ENCODE measurements at places on chromosomes 7 and 10.

DNA sequence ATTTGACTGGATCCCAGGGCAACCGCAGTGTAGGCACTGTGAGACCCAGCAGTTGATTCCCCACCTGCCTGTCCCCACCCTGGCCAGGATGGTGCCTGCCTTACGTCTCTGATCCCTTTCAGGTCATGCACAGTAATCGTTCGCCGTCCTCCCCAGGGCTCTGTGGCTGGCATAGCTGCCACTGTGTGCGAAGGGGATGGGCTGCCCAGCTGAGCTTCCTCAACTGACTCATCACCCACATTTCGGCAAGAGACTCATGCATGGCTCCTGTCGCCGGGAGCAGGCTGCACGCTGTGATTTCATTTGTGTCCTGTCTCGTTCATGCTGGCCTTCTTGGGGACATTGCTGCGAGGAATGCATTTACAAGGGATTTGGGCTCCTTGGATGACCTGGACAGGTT is 252.4 kb downstream of the KLF6 start:
- DNase-seq, result no peak

DNA sequence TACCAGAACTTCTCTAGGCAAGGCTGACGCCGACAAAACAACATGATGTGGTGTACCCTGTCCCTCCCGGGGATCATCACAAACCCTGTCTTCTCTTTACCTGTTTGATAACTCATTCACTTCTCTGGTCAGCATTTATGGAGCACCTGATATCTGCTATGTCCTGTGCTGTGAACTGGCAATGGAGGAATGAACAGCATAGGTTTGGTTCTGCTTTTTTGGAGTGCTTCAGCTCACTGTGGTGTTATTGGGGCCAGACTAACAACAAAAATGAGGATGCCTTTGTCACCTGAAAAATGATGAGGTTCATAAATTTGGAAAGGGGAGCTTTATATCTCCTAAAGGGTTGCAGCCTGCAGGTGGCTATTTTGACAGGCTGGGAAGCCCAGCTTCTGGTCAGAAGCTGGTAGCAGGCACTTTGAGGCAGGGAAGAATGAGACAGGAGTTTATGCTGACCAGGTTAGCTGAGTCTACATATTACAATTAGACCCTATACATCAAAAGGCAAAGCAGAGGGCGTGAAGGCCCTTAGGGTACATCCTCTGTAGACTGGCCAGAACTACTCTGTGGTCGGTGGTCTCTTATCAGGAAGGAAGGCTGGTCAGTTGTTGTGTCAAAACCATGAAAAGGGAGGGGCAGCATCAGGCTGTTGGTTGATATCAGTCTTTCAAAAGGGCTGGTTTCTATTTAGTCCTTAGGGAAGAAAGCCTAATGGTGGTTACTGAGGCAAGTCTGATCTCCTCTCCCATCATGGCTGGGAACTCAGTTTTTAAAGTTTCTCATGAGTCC is 42.3 kb downstream of the SH2D4B start:
- DNase-seq, result no peak

DNA sequence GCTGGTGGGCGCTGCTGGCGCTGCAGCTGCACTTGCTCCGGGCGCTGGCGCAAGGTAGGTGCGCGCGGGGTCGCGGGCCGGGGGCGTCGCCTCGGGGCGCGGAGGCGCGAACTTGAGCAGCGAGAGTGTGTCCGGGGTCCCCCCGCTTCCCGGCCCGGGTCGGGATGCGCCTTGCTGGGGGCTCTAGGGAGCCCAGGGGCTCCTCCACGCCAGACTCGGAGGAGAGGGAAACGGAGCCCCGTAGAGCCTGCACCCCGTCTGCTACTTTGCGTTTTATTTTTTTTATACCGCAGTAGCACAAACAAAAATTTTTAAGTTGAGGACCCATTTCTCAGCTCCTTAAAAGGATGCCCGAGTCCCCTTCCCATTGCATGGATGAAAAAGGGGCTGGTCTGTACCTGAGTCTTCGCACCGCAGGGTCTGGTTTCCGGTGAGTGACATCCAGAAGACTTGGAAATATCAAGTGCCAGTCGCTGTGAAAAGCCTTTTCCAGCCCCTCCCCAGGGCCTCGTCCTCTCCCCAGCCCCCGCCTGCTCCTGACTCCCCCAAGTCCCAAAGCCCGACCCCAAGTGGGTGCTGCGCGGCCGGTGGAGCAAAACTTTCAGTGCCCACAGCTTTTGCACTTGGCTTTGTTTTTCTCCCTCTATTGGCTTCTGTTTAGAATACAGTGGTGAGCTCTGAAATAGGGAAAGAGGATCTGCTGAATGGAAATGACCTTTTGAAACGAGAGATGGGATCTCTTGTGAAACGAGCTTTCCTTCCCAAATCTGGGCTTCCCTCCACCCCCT is 973 bp downstream of the SDK1 start:
- no peak for DNase-seq

GRCh38 chr7:87345962-87346371 is 503 bp downstream of the CROT start:
- DNase-seq, result no peak

- no peak for DNase-seq
These were observed 24.3 kb downstream of the PTPN12 start for GRCh38 chr7:77561352-77561751.

GRCh38 chr7:94243066-94243711 is 151.5 kb upstream of the COL1A2 start:
- no peak for DNase-seq

GRCh38 chr10:80619036-80619435 is 81.3 kb downstream of the SH2D4B start:
- DNase-seq, result no peak

DNA sequence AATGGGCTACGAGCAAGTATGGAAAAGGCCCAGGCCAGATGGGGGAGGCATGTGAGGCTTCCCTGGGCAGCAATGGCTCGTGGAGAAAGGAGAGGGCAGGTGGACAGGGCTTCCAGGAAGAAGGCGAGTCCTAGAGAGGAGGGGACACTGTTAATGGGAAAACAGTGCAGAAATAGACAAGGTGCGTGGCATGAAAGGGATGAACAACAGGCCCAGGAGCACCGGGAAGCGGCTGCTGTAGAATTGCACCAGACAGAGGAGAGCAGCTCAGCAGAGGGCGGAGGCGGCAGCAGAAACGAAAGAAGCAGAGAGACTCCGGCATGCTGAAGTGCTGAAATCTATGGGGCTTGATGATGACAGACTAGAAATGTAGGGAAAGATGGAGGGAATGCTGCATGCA is 102.1 kb downstream of the PIP4K2A start:
- DNase-seq, result no peak

- DNase-seq, result no peak
These were observed 151.0 kb upstream of the NEBL start for GRCh38 chr10:21048068-21048467.

DNA sequence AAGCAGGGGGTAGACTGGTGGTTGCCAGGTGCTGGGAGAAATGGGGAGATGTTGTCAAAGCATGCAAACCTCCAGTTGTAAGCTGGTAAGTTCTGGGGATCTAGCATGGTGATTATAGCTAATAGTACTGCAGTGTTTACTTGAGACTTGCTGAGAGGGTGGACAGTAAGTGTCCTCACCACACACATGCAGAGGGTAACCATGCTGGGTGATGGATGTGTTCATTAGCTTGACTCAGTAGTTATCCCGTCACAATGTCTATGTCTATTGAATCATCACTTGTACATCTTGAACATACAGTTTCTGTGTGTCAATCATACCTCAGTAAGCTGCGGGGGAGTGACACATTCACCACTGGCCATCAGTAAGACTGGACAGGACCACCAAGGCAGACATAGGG is 42.1 kb downstream of the GSDME start:
- DNase-seq, result no peak

- DNase-seq, result peak; percentile 22
These were observed 165.6 kb downstream of the ADARB2 start for GRCh38 chr10:1571587-1572237.

GRCh38 chr7:132777414-132777813 is 201.1 kb upstream of the PLXNA4 start:
- no peak for DNase-seq

DNA sequence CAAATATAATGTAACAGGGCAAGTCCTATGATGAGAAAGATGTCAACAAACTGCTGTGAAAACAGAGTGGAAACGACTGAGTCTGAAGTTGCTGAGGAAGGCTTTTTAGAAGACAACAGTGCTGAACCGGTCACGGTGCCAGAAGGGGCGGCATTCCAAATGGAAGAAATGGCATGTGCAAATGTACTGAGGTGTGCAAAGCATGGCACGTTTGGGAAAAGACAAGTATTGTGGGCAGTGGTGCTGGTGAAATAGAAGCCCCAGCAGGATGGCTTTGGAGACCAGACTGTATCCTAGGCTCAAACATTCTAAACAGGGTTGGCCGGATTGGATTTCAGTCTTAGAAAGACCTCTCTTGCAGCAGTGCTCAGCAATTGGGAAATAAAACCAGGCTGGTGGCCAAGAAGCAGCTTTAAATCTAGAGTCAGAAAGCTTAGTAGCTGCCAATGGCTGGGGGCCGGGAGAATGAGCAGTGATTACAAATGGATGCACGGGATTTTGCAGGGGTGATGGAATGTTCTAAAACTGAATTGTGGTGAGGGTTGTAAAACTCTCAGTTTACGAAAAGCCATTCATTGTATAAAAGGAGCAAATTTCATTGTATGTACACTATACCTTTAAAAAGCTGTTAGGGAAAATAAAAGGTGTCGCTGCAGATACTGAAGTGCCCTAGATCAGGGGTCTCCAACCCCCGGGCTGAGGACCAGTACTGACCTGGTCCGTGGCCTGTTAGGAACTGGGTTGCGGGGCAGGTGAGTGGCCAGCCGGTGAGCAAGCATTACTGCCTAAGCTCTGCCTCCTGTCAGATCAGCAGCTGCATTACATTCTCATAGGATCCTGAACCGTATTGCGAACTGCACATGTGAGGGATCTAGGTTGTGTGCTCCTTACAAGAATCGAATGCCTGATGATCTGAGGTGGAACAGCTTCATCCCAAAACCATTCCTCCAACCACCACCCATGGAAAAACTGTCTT is 141.6 kb downstream of the HIBADH start:
- DNase-seq, result no peak

DNA sequence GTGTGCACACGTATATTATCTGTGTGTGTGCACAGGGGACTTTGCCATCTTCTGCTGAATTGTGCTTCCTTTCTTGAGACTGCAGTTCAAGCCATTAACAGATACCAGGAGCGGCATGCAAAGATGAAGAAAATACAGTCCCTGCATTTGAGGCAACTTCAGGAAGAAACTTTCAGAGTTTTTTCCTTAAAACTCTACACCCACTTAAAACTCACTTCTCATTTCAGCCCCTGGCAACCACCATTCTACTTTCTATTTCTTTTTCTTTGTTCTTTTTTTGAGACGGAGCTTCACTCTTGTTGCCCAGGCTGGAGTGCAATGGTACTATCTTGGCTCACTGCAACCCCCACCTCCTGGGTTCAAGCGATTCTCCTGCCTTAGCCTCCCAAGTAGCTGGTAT is 448.9 kb upstream of the ZMIZ1 start:
- DNase-seq, result no peak

- no peak for DNase-seq
These were observed 200.3 kb downstream of the TEX36 start for GRCh38 chr10:125482637-125483036.

DNA sequence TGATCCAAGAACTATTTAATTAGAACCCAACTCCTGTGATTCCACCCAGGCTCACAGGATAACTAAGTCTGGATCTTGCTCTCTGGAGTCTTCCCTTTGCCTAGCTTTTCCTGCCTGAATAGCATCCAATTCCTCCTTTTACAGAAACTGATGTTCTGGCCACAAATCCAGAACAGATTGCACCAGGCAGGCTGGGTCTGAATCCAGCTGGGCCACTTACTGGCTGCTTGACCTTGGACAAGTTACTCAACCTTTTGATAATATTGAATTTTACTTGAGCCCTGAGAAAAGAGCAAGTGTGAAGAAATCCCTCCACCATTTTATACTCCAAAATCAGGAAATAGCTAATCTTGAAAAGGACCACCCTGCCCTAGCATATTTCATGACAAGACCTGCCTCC is 55.5 kb upstream of the SLC35G1 start:
- no peak for DNase-seq

GRCh38 chr7:23017309-23017708 is 3.4 kb upstream of the HYCC1 start:
- DNase-seq, result no peak

DNA sequence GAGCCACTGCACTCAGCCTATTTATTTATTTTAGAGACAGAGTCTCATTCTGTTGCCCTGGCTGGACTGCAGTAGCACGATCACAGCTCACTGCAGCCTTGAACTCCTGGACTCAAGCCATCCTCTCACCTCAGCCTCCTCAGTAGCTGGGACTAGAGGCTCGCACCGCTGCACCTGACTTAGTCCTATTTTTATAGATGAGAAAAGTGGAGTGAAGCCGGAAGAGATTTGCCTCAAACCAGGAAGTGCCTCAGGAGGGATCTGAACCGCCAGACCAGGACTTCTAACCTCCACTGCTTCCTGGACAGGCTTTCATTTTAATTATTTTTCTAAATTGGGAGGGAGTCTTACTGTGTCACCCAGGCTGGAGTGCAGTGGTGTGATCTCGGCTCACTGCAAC is 17.5 kb upstream of the CLIP2 start:
- no peak for DNase-seq

DNA sequence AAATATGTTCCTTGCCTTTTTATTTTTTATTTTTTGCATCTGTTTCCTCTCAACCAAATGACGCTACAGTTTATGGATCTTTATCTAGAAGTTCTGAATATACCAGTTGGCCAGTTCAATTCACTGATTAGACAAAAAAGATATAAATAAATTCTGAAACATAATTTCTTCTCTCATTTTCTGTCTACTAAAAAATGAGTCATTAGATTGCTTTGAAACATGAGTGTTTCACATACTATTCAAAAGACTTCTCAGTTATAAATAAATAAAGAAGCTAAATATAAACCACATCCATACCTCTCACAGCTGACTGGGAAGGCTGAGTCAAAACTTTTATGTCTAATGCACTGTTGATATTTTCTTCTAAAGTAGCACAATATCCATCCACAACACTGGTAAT is 97.6 kb upstream of the GPR22 start:
- DNase-seq, result no peak

DNA sequence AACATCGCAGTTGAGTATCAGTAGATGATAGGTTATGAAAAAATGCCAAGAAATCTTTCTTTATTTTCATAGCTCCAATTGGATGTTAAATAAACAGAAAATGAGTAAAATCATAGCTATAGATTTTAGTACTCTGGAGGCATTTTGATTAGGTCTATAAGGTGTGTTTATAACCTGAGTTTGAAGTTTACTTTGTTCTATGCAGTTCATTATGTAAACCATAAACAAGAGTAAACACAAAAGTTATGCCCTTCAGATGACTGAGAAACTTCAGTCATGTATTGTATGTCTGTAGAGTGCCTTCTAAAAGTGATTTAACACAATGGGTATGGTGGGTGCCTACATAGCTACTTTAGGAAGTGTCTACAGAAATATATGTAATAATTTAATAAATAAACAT is 13.6 kb downstream of the FOXP2 start:
- DNase-seq, result no peak

DNA sequence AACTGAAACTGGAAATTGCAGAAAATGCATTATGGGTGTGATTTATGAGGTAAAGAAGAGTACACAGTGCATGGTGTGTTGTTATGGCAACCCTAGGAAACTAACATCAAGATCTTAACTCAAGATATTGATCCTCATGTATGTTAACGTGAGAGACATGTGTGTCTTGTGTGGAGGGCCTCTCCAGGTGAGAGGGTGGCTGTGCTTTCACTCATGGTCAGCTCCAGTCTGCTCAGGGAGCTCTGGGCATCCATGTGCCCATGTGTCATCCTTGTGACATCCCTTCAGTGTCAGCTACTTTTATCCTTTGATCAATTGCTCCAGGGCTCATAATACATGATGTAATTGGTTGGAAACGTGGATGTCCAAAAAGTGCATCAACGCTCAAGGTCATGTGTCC is 24.9 kb upstream of the INSYN2A start:
- no peak for DNase-seq

GRCh38 chr10:11616021-11616420 is 4.6 kb upstream of the USP6NL start:
- DNase-seq, result no peak
